ENCODE measurements at places on chromosomes 4 and X. TPM values are rescaled to one million over a fixed set of nuclear protein-coding genes. Genes with fewer than 3 reads are reported as not detected.

Gene NR3C2
- 7.1 TPM for total RNA-seq

Gene AKAP14
- not detected for total RNA-seq

Gene TMPRSS11F
- not detected for total RNA-seq

Gene SPINK2
- total RNA-seq: not detected

Gene FAM184B
- total RNA-seq: not detected

DNA sequence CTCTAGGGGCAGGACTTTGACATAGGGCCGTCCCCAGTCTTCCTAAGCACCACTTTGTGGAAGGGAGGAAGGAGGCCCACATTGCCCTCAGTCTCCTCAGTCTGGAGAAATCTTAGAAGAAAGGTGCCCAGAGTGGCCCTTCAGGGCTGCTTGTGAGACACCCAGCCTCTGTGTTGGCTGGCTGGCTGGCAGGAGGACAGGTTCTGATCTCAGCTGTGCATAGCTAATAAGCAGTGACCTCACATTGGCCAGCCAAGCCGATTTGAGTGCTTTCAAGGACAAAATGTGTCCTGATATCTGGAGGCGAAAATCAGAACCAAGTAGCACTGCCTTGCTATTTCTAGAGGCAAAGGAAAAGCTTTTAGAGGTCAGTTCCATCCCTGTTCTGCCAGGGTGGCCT is 211.5 kb downstream of the BCOR start:
- DNase-seq: no peak

DNA sequence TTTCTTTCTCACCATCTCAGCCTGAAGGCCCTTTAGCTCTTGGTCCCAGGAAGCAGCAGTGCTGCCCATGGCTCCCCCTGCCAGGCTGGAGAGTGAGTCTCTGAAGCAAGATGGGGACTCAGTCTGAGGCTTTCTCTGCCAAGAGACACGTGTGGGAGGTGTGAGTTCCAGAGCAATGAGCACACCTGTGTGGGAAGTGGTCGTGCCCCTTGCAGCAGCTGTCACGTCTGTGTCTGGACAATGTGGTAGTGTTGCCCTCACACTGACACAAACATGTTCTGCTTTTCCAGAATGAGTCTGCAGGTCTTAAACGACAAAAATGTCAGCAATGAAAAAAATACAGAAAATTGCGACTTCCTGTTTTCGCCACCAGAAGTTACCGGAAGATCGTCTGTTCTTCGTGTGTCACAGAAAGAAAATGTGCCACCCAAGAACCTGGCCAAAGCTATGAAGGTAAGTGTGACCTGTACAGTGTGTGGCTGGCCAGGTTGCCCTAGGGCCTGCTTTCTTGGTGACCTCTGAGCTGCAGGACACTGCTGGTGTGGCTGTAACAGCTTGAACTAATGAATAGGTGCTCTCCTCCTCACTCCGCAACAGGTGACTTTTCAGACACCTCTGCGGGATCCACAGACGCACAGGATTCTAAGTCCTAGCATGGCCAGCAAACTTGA is 1.9 kb downstream of the TACC3 start:
- no peak for DNase-seq

- DNase-seq: peak; percentile 96
Measured at GRCh38 chr4:2792711-2793585, at the start of gene SH3BP2. Gene SH3BP2, plus strand, starts transcription at chr4:2793085. Its CDS starts 27,533 bp downstream, at chr4:2820618.

GRCh38 chr4:1080961-1081688 is 32.2 kb downstream of the RNF212 start:
- peak; percentile 37 for DNase-seq

GRCh38 chr4:139416073-139416673 is 37.7 kb upstream of the RAB33B start:
- DNase-seq: no peak

DNA sequence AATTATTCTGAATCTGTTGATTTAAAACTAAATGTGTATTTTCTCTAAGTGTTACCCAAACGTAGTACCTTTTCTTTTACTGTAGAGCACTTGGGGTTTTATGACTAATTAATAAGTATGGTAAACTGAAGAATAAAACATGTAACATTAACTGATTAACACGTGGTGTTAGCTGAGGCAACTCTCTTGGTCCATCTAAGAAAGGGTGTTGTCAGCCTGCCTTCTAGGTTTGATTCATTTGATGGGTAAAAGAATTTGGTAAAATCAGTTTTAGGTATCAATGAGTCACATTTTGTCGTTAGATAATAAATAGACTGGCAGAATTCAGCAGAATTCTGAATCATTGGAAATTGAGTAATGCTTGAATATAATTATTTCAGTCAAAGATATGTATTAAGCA is 99.7 kb downstream of the AFF1 start:
- DNase-seq: no peak

DNA sequence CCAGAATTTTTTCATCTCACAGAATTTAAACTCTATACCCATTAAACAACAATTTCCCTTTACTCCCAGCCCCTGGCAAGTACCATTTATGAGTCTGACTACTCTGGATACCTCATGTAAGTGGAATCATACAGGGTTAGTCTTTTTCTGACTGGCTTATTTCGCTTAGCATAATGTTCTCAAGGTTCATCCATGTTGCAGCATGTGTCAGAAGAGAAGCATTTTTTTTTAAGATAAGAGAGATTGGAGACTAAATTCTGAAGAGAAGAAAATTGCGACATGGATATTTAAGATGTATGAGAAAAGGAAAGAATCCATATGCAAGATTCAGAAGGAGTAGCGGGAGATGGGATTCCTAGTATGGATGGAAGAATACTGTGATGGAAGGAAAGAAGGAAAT is 11.3 kb upstream of the SLC9B1 start:
- DNase-seq: no peak

GRCh38 chr4:74157154-74157553 is 764 bp upstream of the MTHFD2L start:
- no peak for DNase-seq

DNA sequence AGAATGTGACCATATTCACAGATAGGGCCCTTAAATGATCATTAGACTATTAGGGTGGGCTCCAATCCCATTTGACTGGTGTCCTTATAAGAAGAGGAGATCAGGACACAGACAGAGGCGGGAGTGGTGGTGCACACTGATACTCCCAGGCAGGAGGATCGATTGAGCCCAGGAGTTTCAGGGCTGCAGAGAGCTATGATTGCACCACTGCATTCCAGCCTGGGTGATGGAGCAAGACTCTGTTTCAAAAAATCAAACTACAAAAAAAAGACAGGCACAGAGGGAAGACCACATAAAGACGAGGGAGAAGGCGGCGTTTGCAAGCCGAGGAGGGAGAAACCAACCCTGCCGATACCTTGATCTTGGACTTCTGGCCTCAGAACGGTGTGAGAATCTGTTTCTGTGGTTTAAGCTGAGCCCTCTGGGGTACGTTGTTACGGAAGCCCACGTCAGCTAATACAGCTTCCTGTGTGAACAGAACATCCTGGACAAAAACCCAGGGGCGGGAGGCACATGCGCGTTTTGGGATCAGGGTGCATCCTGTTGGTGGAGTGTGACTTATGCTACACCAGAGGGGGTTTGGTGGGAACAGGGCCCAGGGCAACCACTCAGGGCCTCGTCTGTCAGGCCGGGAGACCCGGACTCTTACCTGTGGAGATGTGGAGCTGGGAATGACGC is 211.8 kb upstream of the PSAPL1 start:
- no peak for DNase-seq

GRCh38 chr4:12488672-12489071 is 995.5 kb downstream of the RAB28 start:
- no peak for DNase-seq
